ENCODE measurements at places on chromosomes 6 and 20. TPM values are rescaled to one million over a fixed set of nuclear protein-coding genes. Genes with fewer than 3 reads are reported as not detected.

GRCh38 chr20:32125506-32125905 is 16.0 kb downstream of the TM9SF4 start:
- no peaks in the 10 kb centered on the region for H3K27me3 ChIP-seq
- H3K4me3 ChIP-seq: no peak overlapping the region
- no peaks in the 10 kb centered on the region for H3K4me1 ChIP-seq
- no peak overlapping the region for H3K27ac ChIP-seq
- no peak for DNase-seq

DNA sequence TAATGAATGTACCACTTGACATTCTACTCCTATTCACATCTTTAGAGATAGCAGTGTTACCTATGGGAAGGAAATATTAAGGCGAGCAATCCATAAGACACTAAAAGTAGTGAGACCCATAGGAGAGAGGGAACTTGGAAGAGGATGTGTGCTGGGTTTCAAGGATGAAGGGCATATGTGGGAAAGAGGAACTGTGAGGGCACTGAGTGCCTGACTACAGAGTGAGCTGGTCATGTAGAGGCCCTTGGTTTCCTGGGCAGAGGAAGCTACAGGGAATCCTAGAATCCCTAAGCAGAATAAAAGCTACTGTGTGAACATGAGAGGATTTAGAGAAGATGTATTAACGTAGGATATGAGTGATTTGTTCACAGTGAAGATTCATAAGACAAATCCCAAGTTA is 262.8 kb downstream of the FARS2 start:
- H3K27me3 ChIP-seq: no peaks in the 10 kb centered on the region
- no peak for DNase-seq
- H3K27ac ChIP-seq: no peak overlapping the region
- no peak overlapping the region for H3K4me3 ChIP-seq

DNA sequence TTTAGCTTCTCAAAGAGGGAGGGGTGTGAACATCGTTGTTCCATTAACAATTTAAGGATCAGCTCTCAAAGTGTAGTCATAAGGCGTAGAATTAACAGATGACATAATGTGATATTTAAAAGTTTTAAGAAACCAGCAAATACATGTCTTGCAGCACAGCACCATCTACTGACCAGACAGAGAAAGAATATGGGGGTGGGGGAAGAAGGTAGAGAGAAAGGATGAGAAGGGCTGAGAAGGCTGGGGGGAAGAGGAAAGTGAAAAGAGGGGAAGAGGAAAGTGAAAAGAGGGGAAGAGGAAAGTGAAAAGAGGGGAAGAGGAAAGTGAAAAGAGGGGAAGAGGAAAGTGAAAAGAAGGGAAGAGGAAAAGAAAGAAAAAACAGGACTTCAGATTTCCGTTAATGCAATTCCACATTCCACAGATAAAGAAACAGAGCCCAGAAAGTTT is 80.9 kb downstream of the HAO1 start:
- no peak overlapping the region for H3K4me3 ChIP-seq
- no peaks in the 10 kb centered on the region for H3K27me3 ChIP-seq
- no peaks in the 10 kb centered on the region for H3K36me3 ChIP-seq

GRCh38 chr6:49264909-49265308 is 198.1 kb downstream of the MMUT start:
- H3K36me3 ChIP-seq: no peaks in the 10 kb centered on the region
- no peaks in the 10 kb centered on the region for H3K27me3 ChIP-seq
- no peak overlapping the region for H3K4me3 ChIP-seq
- no peak for DNase-seq
- no peak overlapping the region for H3K27ac ChIP-seq
- no peaks in the 10 kb centered on the region for H3K4me1 ChIP-seq

GRCh38 chr6:81401970-81402690 is 350.4 kb downstream of the TENT5A start:
- no peaks in the 10 kb centered on the region for H3K27me3 ChIP-seq
- DNase-seq: peak; percentile 87
- no peak overlapping the region for H3K4me3 ChIP-seq
- H3K36me3 ChIP-seq: no peaks in the 10 kb centered on the region

- no peak for DNase-seq
- H3K27me3 ChIP-seq: no peaks in the 10 kb centered on the region
- no peak overlapping the region for H3K27ac ChIP-seq
- H3K4me1 ChIP-seq: peaks cover 21% of the 10 kb centered on the region
Observed at GRCh38 chr20:57398901-57399535, 7.8 kb downstream of the RBM38 start.

- no peaks in the 10 kb centered on the region for H3K4me1 ChIP-seq
- H3K27me3 ChIP-seq: peaks cover 2% of the 10 kb centered on the region
- no peaks in the 10 kb centered on the region for H3K36me3 ChIP-seq
- H3K4me3 ChIP-seq: no peak overlapping the region
- DNase-seq: no peak
Observed at GRCh38 chr20:50776122-50776817, 18.6 kb upstream of the BCAS4 start.

DNA sequence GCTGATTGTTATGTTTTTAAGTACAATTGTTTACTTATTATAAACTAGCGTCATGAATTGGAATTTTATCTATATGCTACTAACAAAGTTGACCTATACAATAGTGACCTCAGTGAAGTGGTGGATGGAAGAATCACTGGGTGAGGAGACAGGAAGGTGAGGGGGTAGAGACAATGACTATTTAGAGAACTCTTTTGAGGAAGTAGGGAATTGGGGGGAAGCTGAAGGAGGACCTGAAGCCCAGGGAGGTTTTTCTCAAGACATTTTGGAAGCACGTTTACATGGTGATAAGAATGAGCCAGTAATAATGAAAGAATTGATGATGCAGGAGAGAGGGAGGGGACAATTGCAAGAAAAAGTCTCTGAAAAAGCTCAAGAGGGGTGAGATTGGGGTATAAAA is 96.4 kb downstream of the RPS12 start:
- no peak overlapping the region for H3K27ac ChIP-seq
- no peaks in the 10 kb centered on the region for H3K36me3 ChIP-seq
- H3K27me3 ChIP-seq: no peaks in the 10 kb centered on the region
- H3K4me3 ChIP-seq: no peak overlapping the region
- DNase-seq: no peak

DNA sequence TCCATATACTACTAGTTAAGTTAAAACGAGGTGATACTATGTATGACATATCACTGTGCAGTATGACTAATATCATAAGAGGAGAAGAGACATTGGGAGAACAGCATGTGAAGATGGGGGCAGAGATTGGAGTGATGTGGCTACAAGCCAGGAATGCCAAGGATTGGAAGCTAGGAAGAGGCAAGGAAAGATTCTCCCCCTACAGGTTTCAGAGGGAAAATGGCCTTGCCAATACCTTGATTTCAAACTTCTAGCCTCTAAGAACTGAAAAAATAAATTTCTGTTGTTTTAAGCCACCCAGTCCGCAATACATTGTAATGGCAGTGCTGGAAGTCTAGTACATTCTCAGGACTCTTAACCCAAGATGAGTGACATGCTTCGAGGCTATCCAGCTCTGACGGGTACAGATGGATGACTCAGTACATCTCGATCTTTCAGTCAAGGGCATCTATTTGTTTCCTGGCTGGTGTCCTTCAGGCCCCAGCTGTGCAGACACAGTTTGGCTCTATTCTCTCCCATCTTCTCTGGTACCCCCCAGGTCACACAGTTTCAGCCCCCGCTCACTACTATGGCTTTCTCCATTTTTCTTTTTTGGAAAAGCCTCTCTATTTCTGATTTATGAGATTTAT is 55.5 kb upstream of the THEMIS start:
- H3K4me3 ChIP-seq: no peak overlapping the region
- H3K27me3 ChIP-seq: no peaks in the 10 kb centered on the region
- no peak for DNase-seq

DNA sequence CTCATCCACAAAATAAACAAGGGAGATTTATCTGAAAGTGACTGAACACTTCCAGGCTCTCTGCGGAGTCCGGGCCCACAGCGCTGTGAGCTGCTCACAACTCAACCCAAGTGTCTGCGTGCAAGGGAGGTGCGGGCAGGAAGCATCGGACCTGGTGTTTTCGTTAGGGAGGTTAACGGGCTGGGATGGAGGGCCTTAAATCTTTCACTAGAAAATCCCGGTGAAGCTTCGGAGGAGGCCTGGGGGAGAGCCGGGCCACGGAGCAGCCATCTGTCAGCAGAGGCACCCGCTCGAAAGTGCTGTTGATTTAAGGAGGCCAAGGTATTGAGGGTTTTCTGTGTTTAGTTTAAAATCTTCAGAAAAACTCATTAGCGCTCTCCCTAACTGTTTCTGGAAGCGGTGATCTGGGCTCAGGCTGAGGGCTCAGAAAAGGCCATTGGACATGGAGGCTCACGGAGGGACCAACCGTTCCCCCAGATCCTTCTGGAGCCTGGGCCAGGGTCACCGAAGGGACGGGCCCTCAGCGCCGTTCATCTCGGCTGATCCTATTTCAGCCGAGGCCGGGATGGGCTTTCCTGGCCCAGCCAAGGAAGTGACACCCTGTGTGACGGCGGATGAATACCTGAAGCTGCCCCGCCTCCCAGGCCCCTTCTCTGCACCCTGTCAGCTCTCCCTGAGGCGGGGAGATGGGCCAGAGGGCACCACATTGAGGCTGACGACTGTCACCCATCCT is 20.7 kb downstream of the GATA5 start:
- no peaks in the 10 kb centered on the region for H3K36me3 ChIP-seq
- H3K4me3 ChIP-seq: no peak overlapping the region
- H3K27ac ChIP-seq: no peak overlapping the region
- H3K27me3 ChIP-seq: peaks cover 2% of the 10 kb centered on the region

GRCh38 chr6:169707772-169708171 is 5.8 kb downstream of the C6orf120 start:
- H3K4me1 ChIP-seq: peaks cover 16% of the 10 kb centered on the region
- H3K36me3 ChIP-seq: peaks cover 19% of the 10 kb centered on the region
- H3K27ac ChIP-seq: no peak overlapping the region
- H3K4me3 ChIP-seq: no peak overlapping the region
- DNase-seq: no peak

DNA sequence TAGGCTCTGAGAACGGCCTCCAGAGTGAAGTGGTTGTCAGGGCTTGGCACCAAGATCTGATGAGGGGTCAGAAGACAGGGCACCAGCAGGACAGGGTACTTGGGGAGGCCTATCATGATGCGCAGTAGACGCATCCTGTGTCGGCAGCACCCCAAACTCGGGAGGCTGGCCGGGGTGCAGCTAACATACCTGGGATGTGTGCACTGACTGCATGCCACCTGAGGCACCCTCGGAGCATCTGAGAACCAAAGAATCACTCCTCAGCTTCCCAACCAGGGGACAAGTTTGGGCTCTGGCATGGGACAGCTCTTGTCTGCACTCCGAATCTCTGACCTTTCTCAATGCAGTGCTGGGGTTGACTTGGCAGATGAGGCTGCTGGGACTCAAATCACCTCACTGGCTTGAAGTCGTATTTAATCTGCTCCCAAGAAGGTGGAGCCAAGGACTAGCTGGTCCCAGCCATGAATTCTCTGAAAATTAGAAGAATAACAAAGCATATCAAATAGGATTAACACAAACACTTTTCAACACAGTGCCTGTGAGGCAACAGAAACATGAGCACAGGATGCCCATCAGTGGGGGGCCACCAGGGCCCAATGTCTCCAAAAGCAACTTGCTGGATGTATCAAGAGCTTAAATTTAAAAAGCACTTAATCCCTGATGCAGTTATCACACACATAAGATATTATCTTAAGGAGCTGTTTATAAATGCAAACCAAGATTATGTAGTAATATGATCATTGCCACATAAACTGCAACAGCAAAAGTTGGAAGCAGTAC is 348.8 kb downstream of the PREX1 start:
- H3K4me3 ChIP-seq: no peak overlapping the region
- DNase-seq: no peak
- H3K27ac ChIP-seq: no peak overlapping the region
- no peaks in the 10 kb centered on the region for H3K36me3 ChIP-seq
- H3K27me3 ChIP-seq: peaks cover 12% of the 10 kb centered on the region

DNA sequence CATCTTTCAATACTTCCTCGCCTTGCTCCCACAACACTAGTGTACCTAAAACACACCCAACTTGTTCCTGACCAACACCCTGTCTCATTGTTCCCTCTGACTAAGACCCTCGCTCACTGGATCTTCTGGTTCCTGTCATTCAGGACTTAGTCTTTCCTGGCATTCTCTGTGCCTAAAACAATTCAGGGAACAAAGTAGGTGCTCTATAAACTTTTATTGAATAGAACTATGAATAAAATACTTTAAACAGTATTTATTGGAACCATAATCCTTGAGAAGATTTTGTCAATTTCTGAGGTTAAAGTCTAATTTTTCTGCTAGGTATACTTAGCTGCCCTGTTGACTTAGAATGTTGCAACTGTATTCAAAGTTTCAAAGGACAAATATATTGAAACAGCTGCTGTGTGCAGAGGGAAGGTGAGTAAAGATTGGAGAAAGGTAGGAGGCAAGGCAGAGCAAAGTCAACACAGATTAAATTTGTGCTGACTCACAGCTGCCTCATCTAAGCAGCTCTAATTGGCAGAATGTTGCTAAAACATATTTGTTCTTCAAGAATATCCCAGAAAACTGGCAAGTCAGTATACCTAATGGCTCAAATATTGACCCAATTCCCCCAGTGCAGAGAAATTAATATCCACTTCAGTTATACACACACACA is 37.6 kb downstream of the GSTA2 start:
- no peak overlapping the region for H3K4me3 ChIP-seq
- no peak overlapping the region for H3K27ac ChIP-seq
- H3K4me1 ChIP-seq: no peaks in the 10 kb centered on the region
- DNase-seq: peak; percentile 35
- H3K27me3 ChIP-seq: no peaks in the 10 kb centered on the region

GRCh38 chr6:13413900-13414555 is 73.4 kb downstream of the GFOD1 start:
- no peak overlapping the region for H3K27ac ChIP-seq
- no peak overlapping the region for H3K4me3 ChIP-seq
- no peaks in the 10 kb centered on the region for H3K36me3 ChIP-seq
- H3K27me3 ChIP-seq: no peaks in the 10 kb centered on the region
- peaks cover 9% of the 10 kb centered on the region for H3K4me1 ChIP-seq

DNA sequence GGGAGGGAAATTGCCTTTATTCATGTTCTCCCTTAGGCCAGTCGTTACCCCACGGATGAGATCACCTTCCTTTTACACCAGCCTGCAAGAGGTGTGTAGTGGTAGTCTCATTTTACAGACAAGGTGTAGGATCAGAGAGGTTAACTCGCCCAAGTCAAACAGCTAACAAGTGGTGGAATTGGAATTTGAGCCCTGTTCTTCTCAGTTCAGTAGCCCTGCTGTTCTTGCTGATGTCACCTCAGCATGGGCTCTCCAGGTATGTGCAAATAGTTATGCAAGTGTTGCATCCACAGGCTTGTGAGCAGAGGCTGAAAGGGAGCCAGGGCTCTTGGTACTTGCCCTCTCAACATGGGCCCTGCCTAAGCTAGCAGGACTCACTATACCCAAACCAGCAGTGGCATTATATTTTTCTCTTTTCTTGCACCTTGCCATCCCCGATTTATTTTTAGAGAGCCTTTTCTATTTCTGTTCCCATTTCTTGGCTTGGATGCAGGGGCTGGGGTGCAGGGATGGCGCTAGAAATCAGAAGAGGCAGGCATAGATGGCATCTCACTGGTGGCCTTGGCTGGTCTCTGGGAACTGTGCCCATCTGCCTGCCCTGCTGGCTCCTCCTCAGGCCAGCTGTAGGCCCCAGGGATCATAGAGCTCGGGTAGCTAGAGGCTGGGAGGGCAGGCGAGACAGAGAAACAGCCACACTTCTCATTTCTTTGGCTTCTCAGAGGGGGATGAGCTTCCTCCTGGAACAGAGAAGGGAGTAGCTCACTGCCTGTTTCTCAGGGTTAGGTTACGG is 18.2 kb downstream of the PPARD start:
- DNase-seq: peak; percentile 69
- peaks cover 29% of the 10 kb centered on the region for H3K4me1 ChIP-seq
- no peaks in the 10 kb centered on the region for H3K27me3 ChIP-seq
- H3K27ac ChIP-seq: peak overlapping the region; percentile 41

Gene HFE
- 5.7 TPM for total RNA-seq

Gene HMGN3
- 71.5 TPM for total RNA-seq

Gene PROCR
- total RNA-seq: 39.5 TPM

Gene EPM2A
- 6.2 TPM for total RNA-seq

Gene ID4
- 12.0 TPM for total RNA-seq

Gene MYLIP
- total RNA-seq: 12.9 TPM

Gene CTCFL
- total RNA-seq: not detected

Data from astrocyte (in vitro differentiated cells and primary cell).